ENCODE measurements at places on chromosomes 11 and 22. TPM values are rescaled to one million over a fixed set of nuclear protein-coding genes. Genes with fewer than 3 reads are reported as not detected.
A peak's percentile ranks its signal among the peaks of the same experiment; 100 is the strongest.

Gene UCP3
- total RNA-seq: 2.4 TPM

Gene TXN2
- 73.2 TPM for total RNA-seq

Gene MSANTD2
- total RNA-seq: 9.4 TPM

Gene FREY1
- 2.3 TPM for total RNA-seq

Gene ACTN3
- 0.35 TPM for total RNA-seq

- H3K36me3 ChIP-seq: no peaks in the 10 kb centered on the region
- H3K27me3 ChIP-seq: peaks cover 1% of the 10 kb centered on the region
- H3K27ac ChIP-seq: no peak overlapping the region
- H3K4me3 ChIP-seq: no peak overlapping the region
Measured at GRCh38 chr11:73295241-73295995, 12.7 kb upstream of the ARHGEF17 start.

DNA sequence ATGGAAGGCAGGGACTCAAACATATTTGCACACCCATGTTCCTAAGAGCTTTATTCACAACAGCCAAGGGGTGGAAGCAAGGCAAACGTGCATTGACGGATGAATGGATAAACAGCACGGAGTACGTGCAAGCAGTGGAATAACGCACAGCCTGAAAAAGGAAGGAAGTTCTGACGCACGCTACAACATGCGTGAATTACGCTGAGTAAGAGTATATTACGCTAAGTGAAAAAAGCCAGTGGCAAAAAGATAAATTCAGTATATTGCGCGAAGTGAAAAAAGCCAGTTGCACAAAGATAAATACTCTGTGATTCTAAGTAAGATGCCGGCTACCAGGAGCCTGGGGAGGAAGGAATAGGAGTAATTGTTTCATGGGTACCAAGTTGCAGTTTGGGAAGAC is 19.5 kb downstream of the PHF21B start:
- peaks cover 2% of the 10 kb centered on the region for H3K27me3 ChIP-seq
- DNase-seq: no peak
- no peaks in the 10 kb centered on the region for H3K4me1 ChIP-seq
- H3K4me3 ChIP-seq: no peak overlapping the region
- H3K36me3 ChIP-seq: no peaks in the 10 kb centered on the region

DNA sequence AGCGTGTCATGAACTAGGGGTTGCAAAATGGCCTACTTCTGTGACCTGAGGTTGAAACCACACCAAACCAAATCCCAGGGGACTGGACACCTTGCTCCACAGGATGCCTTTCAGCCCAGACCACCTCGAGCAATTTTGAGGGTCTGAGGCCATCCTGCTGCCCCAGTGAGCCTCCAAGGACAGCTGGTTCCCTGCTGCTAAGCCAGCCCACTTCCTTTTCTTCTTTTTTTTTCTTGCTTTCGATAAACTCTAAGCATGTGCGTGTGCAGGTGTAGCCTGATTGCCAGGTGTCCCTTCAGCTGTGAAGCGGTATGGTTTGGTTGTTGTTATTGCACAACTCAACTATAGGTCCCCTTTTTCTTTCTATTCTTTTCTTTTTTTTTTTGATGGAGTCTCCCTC is 2.7 kb downstream of the CRYBB1 start:
- H3K4me3 ChIP-seq: no peak overlapping the region
- no peak for DNase-seq
- peaks cover 37% of the 10 kb centered on the region for H3K4me1 ChIP-seq
- no peaks in the 10 kb centered on the region for H3K36me3 ChIP-seq
- H3K27ac ChIP-seq: no peak overlapping the region

DNA sequence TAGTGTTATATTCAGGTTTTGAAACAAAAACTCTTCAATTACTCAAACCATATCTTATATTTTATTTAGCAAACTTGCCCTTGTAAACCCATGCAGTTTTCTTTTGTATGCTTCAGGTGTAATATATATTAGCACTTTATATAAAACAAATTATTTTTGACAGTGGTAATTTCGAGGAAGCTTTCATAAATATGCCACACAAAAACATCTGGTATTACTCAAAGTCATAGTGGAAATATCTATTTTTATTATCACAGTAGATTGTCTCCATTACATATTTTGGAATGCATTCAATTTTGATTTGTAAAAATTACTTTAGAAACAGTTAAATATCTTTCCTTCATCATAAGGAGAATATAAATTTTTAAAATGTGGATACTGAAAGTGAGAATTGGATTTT is 89.1 kb upstream of the FIBIN start:
- H3K27me3 ChIP-seq: no peaks in the 10 kb centered on the region
- H3K36me3 ChIP-seq: no peaks in the 10 kb centered on the region
- no peak overlapping the region for H3K27ac ChIP-seq
- no peak overlapping the region for H3K4me3 ChIP-seq
- DNase-seq: no peak

- H3K27ac ChIP-seq: no peak overlapping the region
- H3K4me3 ChIP-seq: no peak overlapping the region
- H3K36me3 ChIP-seq: no peaks in the 10 kb centered on the region
- no peaks in the 10 kb centered on the region for H3K4me1 ChIP-seq
- DNase-seq: no peak
Measured at GRCh38 chr11:45285250-45285828, 802 bp downstream of the SYT13 start.

DNA sequence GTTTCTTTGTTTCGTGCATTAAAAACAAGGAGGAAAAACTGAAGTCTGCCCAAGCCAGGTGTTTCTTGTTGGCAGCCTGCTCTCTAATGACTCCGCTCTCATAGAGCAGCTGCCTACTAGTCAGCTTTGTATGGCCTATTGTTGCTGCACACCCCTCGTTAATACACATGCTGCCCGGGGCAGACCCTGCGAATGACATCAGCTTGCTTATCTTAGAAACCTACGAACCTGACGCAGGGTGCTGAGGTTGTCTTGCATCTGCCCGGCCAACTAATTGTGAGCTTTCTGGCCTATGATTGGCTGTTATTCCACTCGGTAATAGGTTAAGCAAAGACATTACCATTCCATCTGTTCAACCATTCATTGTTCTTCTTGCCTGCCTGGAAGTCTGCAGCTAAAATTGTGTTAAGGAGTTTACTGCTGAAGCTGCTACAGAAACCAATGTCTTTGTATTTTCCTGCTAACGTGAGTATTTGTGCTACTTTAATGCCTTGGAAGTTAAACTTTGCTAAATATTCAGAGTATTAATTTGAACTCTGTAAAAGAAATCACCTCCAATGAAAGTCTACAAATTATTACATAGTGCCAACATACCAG is 37.5 kb downstream of the ZC3H12C start:
- no peak overlapping the region for H3K4me3 ChIP-seq
- no peaks in the 10 kb centered on the region for H3K36me3 ChIP-seq
- H3K27ac ChIP-seq: no peak overlapping the region
- DNase-seq: no peak
- peaks cover 5% of the 10 kb centered on the region for H3K27me3 ChIP-seq
- no peaks in the 10 kb centered on the region for H3K4me1 ChIP-seq

DNA sequence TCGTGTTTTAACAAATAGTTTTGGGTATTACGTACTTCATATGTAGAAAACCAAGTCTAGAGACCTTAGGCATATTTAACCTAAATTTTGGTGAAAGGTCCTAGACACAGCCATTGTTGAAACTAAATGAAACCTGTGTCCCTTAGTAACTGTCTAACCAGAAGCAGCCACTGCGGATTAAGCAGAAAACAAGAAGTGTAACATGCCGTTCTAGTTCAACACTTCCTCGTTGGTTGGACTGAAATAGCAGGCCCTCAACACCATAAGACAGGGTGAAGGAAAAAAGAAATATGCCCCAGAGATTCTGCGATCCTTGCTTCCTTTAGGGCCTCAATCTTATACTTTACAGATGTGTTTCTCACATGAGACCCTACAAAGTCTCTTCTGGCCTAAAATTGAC is 2.0 kb downstream of the NAA40 start:
- peaks cover 3% of the 10 kb centered on the region for H3K36me3 ChIP-seq
- H3K27ac ChIP-seq: no peak overlapping the region
- peak overlapping the region; percentile 81 for H3K4me3 ChIP-seq
- DNase-seq: no peak

DNA sequence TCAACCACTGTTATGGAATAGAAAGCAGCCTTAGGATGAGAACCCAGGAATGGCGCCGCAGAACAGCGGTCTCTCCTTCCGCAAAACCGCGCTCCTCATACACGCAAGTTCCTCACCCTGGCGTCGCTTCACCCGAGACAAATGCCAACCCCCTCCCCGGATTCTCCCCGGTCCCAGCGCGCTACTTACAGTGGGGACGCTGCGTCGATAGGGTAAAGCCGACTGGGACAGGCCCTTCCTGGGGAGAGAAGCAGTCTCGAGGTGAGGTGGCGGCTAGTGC is 287 bp downstream of the RPS13 start:
- H3K4me3 ChIP-seq: peak overlapping the region; percentile 96
- peak overlapping the region; percentile 96 for H3K27ac ChIP-seq

DNA sequence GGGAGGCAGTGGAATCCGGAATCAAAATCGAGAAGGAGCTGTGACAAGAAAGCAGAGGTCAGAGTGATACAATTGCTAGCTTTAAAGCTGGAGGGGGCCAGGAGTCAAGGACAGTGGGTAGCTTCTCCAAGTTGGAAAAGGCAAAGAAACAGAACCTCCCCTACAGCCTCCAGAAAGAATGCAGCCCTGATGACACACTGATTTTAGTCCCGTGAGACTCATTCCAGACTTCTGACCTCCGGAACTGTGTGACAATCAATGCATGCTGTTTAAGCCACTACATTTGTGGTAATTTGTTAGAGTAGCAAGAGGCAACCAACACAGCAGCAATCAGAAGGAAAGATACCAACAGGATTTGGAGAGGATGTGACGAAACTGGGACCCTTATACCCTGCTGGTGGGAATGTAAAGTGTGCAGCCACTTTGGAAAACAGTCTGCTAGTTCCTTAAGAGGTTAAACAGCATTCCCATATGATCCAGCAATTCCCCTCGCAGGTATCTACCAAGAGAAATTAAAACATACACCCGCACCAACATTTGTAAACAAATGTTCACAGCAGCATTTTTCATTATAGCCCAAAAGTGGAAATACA is 66.7 kb downstream of the DSCAML1 start:
- no peak overlapping the region for H3K4me3 ChIP-seq
- H3K27ac ChIP-seq: no peak overlapping the region
- no peak for DNase-seq
- peaks cover 9% of the 10 kb centered on the region for H3K4me1 ChIP-seq
- H3K36me3 ChIP-seq: no peaks in the 10 kb centered on the region

GRCh38 chr22:25763239-25763777 is 21.3 kb downstream of the MYO18B start:
- H3K4me1 ChIP-seq: peaks cover 15% of the 10 kb centered on the region
- H3K36me3 ChIP-seq: peaks cover 29% of the 10 kb centered on the region
- no peak for DNase-seq
- no peak overlapping the region for H3K27ac ChIP-seq
- no peak overlapping the region for H3K4me3 ChIP-seq

DNA sequence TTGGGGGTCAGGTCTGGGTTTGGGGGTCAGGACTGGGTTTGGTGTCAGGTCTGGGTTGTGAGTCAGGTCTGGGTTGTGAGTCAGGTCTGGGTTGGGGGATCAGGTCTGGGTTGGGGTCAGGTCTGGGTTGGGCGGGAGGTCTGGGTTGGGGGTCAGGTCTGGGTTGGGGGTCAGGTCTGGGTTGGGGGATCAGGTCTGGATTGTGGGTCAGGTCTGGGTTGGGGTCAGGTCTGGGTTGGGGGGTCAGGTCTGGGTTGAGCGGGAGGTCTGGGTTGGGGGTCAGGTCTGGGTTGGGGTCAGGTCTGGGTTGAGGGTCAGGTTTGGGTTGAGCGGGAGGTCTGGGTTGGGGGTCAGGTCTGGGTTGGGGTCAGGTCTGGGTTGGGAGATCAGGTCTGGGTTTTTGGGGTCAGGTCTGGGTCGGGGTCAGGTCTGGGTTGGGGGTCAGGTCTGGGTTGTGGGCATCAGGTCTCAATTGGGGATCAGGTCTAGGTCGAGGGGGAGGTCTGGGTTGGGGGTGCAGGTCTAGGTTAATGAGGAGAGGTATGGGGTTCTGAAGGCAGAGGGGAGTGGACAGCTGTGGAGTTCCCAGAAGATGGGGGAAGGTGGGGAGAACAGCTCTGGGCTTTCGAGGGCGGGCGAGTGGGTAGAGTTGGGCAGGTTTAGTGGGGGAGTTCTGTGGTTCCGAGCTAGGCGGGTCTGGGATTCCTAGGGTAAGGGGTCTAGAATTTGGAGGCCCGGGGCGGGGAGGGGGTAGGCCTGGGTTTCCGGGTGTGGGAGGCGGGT is 629 bp downstream of the TTLL8 start:
- no peak for DNase-seq
- no peak overlapping the region for H3K4me3 ChIP-seq
- H3K27me3 ChIP-seq: peaks cover 17% of the 10 kb centered on the region

DNA sequence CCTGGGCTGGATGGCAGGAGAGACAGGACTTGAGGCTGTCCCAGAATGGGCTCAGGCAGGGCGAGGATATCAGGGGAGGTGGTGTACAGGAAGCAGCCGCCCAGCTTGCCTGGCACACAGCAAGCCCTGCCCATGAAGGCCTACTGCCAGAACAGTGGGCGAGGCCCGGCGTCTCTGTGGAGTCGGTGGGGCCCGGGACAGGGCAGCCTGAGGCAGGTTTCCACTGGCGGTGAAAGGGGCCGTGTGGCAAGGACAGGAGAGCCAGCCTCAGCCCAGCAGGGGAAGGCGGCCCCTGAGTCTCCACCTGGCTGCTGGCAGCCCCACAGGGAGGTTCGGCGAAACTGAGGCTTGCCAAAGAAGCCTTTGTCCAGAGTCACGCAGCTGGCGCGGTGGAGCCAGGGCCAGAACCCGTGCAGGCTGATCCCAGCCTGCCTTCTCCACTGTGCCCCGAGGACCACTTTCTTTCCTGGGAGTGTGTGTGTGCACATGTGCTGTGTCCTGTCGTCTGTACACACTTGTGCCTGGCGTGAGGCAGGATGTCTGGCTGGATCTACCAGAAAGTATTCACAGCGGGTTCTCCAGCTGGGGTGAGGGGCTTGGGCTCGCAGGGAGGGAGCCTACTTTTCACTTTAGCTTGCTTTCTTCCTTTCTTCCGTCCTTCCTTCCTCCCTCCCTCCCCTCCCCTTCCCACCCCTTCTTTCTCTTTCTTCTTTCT is 1.2 kb downstream of the TSPO start:
- no peaks in the 10 kb centered on the region for H3K27me3 ChIP-seq
- no peaks in the 10 kb centered on the region for H3K36me3 ChIP-seq
- peak; percentile 71 for DNase-seq
- peaks cover 30% of the 10 kb centered on the region for H3K4me1 ChIP-seq
- peak overlapping the region; percentile 83 for H3K27ac ChIP-seq
- H3K4me3 ChIP-seq: peak overlapping the region; percentile 90

- H3K27ac ChIP-seq: no peak overlapping the region
- H3K27me3 ChIP-seq: peaks cover 1% of the 10 kb centered on the region
- H3K4me3 ChIP-seq: no peak overlapping the region
- H3K36me3 ChIP-seq: no peaks in the 10 kb centered on the region
- peaks cover 5% of the 10 kb centered on the region for H3K4me1 ChIP-seq
Measured at GRCh38 chr11:9888938-9889337, 225.1 kb downstream of the SWAP70 start.

DNA sequence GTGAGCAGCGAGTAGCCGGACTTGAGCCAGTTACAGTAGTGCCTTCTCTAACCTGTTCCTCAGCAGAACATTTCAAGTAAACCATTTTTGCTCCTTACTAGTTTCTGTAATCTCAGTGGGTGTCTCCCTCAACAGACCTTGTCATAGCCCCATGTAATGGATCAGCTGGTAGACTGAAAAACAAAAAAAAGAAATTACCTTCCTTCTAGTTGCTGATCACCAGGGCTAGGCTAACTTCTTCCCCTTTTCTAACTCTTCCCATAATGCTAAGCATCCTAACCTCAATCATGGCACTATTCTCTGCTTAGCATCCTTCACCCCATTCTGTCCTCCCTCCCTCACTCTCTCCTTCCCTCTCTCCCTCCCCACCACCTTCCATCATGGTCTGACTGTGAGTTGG is 35.8 kb upstream of the CBX6 start:
- H3K27ac ChIP-seq: no peak overlapping the region
- no peak overlapping the region for H3K4me3 ChIP-seq

- peak overlapping the region; percentile 90 for H3K27ac ChIP-seq
- peak overlapping the region; percentile 90 for H3K4me3 ChIP-seq
- H3K36me3 ChIP-seq: peaks cover 17% of the 10 kb centered on the region
- no peaks in the 10 kb centered on the region for H3K27me3 ChIP-seq
- peak; percentile 33 for DNase-seq
Measured at GRCh38 chr22:19853879-19854777, 546 bp downstream of the GNB1L start.

Measured in activated CD4-positive, alpha-beta memory T cell treated with anti-CD3 and anti-CD28 coated beads, Interleukin-2, amount 10 ng/mL, durations not matched to agents 7 days and 5 days (primary cell).